ENCODE measurements at places on chromosomes 5 and 9.

GRCh38 chr9:2576631-2577030, 45.0 kb upstream of the VLDLR start:
- DNase-seq, result no peak

- DNase-seq, result no peak
Measured at GRCh38 chr5:160198841-160199409, 30.4 kb upstream of the FABP6 start.

GRCh38 chr5:167525004-167525403, 766.4 kb upstream of the WWC1 start:
- peak; percentile 2 for DNase-seq

GRCh38 chr5:44331471-44332050, 57.7 kb downstream of the FGF10 start:
- DNase-seq, result no peak

DNA sequence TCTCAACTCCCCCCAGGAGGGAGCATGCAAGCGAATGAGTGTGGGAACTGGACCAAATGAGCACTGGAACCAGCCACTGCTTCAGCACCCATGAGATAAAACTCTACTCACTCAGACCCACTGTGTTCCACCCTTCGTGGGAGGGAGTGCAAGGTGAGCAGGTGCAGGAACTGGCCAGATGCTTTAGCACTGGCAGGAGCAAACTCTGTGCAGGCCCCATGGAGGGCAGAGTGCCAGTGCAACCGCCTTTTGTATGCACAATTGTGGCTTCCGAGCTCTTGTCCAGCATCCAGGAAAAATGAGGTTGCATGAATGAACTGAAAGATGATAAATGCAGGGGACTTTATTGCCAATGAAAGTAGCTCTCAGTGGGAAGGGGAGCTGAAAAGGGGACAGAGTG, 67.4 kb upstream of the CCDC112 start:
- DNase-seq, result no peak

DNA sequence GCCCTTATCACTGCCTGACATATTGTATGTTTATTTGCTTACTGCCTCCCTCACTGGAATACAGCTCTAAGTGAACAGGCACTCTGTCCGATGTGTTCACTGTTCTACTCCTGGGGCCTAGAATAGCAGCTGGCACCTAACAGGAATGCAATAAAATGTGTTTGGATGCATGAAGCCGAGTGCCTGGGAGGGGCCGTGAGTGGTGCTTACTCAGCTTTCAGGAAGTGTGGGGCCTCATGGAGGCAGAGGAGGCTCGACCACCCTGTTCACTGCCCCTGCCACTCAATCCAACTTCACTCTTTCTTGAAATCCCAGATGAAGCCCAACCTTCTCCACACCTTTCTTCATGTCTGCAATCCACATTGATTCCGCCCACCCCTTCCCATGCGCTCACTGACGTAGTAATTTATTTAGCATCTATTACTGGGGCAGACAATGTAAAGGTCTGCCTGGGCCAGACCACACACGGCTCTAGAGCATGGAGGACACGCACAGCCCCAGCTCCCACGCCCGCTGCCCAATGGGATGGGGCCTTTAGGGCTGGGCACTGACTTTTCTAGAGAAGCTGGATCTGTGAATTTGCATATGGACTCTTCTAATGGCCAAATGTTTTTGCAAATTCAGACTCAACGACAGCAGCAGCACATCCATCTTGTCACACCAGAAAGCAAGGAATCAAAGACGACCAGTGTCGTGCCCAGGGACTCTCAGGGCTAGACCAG, 21.3 kb downstream of the TBC1D9B start:
- DNase-seq, result no peak

DNA sequence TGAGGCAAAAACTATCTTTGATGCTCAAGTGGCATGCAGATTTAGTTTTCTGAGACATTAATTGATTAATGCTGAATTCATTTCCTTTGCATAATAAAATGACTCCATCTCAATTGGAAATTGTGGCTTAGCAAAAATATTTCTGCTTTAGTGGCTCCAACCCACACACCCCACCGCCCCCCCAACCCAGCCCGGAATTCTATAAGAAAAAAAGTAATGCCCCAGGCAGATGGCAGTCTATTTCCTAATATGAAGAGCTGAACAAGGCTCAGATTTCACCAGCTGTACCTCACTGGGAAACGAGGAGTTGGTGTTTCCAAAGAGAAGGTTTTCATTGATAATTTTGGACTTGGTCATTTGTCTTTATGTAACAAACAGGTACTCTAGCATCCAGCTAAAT, 182.1 kb downstream of the FBN2 start:
- DNase-seq, result no peak

DNA sequence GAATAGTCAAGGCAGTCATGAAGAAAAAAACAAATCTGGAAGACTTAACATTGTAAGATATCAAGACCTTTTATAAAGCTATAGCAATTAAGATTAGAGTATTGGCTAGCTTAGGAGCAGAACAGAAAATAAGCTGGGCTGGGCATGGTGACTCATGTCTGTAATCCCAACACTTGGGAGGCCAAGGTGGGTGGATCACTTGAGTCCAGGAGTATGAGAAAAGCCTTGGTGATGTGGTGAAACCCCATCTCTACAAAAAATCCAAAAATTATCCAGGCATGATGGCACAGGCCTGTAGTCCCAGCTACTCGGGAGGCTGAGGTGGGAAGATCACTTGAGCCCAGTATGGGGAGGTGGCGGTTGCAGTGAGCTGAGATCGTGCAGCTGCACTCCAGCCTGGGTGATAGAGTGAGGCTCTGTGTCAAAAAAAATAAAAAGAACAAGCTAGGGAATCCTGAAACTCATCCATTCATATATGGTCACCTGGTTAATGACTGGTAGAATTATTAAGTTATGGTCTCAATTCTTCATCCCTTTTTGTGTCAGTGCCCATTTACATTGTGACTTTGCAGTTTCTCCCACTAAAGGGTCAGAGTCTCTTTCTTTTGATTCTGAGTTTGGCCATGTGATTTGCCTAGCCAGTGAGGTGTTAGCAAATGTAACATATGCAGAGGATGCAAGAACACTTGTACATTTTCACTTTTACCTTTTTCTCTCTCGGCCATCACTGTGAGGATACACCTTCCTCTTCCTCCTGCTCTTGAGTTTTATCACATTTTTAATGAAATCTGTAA, 144.6 kb upstream of the SGCD start:
- DNase-seq, result no peak

GRCh38 chr5:14741801-14742440, 77.4 kb downstream of the OTULIN start:
- DNase-seq, result no peak

DNA sequence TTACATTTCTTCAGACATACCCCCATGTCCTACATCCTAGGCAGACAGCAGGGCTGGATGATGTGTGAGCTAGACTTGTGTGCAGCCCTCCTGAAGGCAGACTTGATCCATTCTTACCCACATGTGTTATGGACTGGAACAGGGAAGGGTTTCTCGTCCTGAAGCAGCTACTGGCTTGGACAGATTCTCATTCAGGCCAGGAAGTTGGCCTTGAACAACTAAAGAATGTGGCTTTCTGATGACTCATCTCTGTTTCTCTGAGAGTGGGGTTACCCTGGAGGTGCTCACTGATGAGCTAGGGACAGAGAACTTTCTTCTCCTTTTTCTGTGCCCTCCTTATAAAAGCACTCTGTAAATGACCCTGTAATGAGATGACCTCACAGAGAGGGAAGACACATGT, 246.5 kb downstream of the PCSK5 start:
- no peak for DNase-seq

DNA sequence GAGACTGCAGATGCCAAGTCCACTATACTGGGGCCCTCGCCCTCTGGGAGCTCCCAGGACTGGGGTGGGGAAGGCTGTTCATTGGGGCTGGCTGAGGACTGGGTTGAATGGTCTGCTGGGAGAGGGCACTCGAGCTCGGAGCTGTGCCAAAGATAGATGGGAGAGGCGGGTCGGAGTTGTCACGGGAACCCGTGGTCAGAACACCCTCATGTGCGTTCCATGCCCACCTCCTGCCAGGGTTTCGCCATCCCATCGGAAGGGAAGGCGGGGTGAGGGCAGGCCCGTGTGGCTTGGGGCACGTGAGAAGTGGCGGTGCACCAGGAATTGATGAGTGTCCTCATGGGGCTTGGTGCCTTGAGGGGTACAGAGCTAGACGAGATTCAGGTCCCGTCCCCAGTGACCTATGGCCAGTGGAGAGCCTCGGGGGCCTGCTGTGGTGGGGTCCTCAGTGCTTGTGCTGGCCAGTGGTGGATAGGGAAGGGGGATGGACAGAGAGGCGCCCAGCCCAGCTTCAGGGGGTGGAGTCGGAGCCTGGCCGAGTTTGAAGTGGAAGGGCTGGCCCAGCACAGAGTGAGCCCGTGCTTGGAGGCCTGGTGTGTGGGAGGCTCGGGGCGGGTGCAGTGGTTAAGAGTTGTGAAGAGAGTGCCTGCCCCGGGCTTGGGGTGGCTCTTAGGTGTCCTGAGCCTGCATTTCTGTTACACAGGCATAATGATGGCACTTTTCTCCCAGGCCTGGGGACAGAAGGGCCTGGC, 4.3 kb downstream of the CACFD1 start:
- no peak for DNase-seq

DNA sequence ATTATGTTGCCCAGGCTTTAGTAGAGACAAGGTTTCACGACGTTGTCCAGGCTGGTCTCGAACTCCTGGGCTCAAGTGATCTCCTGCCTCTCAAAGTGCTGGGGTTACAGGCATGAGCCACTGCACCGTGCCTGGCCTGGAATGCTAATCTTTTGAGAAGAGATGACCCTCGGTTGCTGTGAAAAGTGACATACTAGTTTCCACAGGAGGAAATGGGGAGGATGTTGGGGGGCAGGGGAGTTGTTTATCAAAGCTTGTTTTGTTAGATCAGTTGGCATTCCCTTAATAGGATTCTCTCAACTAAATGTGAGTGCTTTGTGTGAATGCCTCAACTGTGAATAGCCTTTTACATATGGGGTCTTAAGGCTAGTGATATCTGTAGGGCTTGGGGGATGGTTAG, 16.4 kb upstream of the MATR3 start:
- DNase-seq, result no peak

GRCh38 chr9:12963537-12963936, 188.7 kb downstream of the LURAP1L start:
- DNase-seq, result no peak
